ENCODE measurements at places on chromosomes 1 and 21. TPM values are rescaled to one million over a fixed set of nuclear protein-coding genes. Genes with fewer than 3 reads are reported as not detected.
A peak's percentile ranks its signal among the peaks of the same experiment; 100 is the strongest.

DNA sequence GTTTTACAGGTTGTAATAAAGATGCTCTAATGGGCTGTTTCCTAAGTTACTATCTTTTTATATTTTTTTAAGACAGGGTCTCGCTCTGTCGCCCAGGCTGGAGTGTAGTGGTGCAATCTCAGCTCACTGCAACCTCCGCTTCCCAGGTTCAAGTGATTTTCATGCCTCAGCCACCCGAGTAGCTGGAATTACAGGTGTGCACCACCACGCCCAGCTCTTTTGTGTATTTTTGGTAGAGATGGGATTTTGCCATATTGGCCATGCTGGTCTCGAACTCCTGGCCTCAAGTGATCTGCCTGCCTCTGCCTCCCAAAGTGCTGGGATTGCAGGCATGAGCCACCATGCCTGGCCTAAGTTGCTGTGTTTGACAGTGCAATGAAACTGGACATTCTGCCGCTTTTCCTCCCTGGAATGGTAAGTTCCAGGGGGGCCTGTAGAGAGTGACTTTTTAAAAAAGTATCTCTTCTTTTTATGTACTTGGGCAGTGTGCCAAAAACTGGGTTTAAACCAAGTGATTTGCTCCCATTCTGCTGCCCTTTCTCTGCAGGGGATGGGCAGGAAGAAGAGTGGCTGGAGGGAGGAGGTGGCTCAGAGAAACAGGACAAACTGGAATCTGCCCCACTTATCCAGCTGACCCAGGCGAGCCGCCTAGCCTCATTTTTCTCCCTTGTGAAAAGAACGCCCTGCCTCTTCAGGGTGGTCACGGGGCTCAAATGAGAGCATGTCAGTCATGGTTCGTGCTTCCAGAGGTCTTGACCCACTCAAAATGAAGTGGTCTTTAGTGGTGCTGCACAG, 2.3 kb downstream of the SLC37A1 start:
- DNase-seq = peak; percentile 30

DNA sequence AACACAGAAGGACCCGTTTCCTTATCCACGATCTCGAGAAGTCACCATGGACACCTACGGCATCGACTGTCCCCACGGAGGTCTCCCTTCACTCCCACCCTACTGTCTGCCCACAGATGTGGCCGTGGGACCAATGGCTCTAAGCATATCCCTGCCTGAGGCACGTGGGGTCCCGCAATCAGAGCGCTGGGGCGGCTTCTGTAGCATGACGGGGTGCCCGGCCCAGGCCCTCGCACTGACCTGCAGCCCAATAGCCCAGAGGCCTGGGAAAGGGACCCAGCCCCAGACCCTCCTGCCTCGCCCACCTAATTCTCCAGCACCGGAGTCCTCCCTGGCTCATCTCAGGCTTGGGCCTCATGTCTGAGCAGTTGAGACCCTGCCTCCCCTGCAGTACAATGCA, 132.5 kb downstream of the NPHP4 start:
- no peak for DNase-seq

DNA sequence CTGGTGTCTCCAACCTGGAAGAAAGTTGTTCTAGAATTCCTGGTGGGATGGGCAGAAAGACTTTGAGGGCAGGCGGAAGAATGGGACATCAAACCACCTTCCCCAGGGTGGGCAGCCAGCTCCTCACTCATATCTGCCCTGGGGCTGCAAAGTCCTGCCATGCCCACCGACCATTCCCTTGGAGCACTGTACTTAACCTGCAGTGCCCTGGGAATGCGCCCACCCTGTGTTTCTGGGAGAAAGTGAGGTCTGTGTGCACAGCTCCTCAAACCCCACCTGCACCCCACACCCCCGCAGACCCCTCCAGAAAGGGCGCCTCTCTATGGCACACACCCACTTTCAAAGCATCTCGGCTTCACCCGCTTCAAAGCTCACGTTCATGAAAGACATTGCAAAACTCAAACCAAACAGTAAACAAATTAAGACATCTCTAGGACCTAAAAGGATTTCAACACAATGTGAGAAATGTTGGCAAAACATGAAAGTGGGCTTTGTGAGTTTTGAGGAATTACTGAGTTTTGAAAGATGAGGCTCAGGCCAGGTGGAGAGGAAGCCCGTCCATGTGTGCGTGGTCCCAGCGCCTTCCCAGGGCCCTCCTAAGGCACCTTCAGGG, 25.1 kb downstream of the KRTAP10-1 start:
- DNase-seq = no peak

- peak; percentile 65 for DNase-seq
Measured at GRCh38 chr1:168466092-168466713, 77.6 kb downstream of the XCL2 start.

DNA sequence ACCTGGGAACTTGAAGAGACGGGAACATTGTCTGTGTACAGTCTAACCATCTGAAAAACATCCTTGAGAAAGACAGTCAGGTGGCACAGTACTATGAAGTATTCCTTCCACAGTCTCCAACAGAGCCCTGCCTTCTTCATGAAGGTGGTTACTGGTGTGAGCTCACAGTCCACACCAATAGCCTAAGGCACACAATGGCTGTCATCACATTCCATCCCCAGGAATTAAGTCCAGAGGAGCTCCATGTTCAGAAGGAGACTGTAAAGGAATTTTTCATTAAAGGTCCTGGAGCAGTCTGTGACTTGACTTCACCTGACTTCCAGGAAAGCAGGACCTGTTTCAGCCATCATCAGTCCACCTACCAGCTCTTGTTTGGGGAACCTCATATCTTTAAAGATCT, 180.2 kb downstream of the C1orf21 start:
- no peak for DNase-seq

The B3GALT2 gene
- not detected for total RNA-seq

DNA sequence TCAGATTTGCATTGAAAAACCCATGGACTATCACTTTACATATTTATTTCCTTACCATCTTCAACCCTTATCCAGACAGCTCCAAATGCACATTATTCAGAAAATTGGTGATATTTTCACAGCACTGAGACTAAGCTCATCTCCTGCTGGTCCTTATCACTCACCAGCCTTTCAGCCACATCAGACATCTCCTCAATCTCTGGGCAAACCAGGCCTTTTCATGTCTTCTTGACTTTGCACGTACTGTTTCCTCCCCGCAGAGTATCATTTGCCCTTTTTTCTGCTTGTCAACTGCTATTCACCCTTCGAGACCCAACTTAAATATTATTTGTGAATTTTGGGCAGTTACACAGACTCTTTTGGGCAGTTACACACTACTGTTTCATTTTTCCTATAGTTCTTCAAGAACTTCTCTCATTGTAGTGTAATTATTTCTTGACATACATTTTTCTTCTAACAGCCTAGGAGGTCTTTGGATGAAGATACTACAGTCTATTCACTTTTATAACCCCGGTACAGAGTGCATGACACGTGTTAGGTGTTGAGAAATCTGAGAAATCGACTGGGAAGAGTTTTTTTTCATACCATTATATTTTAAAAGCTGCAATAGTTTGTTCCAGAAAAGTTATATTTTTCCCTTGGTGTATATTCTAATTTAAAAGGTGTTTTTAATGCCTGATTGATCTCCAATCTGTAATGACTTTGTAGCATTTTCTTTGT, 98.0 kb downstream of the FGGY start:
- no peak for DNase-seq

The SLC45A1 gene
- total RNA-seq = not detected

GRCh38 chr1:183246436-183246835, 60.4 kb downstream of the LAMC2 start:
- DNase-seq = no peak

GRCh38 chr1:110508028-110508940, 10.7 kb downstream of the KCNA10 start:
- DNase-seq = peak; percentile 17

- peak; percentile 26 for DNase-seq
Measured at GRCh38 chr1:56644064-56644918, 823 bp upstream of the PRKAA2 start.

- DNase-seq = no peak
Measured at GRCh38 chr1:116352349-116352813, 20.7 kb upstream of the ATP1A1 start.

GRCh38 chr1:29524285-29525065, 288.2 kb downstream of the PTPRU start:
- DNase-seq = no peak

DNA sequence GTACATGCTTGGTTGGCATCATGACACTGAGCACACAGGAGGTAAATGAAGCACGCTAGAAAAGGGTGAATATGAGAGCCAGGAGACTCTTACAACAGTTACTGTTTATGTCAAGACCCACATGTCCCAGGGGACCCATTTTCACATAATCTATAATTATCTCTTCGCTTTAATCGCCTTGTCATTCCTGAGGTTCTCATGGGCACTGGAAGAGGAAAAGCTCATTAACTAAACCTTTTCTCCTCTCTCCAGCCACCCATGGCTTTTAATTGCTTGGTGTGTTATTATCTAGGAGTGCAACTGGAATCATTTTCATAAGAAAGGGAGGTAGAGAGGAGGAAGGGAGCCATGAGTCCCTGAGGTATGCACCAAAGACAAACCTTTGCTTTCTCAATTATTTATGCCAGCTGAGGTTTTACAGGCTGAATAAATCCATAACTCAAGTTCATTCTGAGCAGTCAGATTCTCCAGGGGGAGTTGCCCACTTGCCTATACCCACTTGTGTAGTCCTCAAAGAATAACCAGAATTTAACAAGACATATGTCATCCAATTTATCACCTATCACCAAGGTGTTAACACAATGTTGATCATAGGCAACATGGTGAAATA, 77.4 kb downstream of the ACBD6 start:
- DNase-seq = no peak

GRCh38 chr1:1118011-1118875, 2.4 kb upstream of the C1orf159 start:
- DNase-seq = no peak

DNA sequence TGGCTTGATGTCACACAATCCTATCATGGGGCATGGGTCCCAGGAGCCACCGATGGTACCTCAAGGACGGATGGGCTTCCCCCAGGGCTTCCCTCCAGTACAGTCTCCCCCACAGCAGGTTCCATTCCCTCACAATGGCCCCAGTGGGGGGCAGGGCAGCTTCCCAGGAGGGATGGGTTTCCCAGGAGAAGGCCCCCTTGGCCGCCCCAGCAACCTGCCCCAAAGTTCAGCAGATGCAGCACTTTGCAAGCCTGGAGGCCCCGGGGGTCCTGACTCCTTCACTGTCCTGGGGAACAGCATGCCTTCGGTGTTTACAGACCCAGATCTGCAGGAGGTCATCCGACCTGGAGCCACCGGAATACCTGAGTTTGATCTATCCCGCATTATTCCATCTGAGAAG, 46.3 kb downstream of the ACP6 start:
- DNase-seq = no peak

GRCh38 chr1:34164771-34165391, at the start of gene CSMD2:
Gene CSMD2, minus strand, starts transcription at chr1:34165230. Its CDS starts 133 bp downstream, at chr1:34165097.
- DNase-seq = peak; percentile 42

The GMEB1 gene
- 9.2 TPM for total RNA-seq

DNA sequence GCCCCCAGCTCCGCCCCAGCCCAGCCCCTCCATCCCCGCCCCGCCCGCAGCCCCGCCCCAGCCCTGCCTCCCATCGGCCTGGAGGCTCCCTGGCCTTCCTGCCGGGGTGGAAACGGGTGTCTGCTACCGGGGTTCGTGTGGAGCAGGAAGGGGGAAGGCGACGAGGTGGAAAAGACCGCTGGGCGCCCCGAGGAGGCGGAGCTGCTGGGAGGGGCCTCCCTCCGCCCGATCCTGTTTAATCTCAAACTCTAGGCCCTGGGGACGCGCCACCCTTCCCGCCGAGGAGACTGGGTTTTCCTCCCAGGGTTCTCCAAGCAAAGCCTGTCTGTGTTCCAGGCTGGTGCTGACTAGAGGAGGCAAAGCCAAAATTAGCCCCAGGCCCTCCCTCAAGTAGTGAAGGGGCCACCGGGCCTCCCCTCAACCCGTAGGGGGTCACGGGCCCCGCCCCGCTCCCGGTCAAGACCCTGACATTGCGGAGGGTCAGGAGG, 16.2 kb upstream of the TTLL10 start:
- no peak for DNase-seq

- no peak for DNase-seq
Measured at GRCh38 chr21:45302082-45303061, 14.7 kb upstream of the POFUT2 start.

DNA sequence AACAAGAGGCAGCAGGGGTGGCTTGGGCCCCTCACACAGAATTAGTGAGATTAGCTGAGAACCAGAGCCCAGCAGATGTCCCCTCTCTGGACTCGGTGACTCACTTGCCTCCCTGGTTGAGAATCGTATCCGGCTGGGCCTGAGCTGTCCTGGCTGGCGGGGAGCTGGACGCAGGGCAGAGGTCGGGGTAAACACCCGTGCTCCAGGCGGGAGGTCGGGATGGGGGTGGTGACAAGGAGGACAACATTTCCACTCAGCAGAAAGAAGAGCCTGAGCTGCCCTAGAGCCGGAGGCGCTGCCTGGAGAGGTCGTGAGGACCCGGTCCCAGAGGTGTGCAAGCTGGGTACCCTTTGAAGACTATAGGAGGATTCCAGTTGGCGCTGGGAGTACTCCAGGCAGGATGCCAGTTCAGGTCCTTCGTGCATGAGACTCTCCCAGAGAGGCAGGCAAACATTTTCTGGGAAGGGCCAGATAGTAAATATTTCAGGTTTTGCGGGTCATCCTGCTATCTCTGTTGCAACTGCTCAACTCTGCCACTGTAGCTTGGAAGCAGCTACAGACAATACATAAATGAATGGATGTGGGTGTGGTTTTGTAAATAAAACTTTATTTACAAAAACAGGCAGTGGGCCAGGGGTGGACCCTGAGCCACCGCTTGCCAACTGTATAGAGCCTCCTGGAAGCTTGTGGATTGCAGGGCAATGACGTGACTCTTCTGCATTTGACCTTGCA, 116.8 kb upstream of the WNT4 start:
- DNase-seq = no peak

The CR1 gene
- not detected for total RNA-seq
